Activated CD4-positive, CD25-positive, alpha-beta regulatory T cell (primary cell): ENCODE measurements at places on chromosomes 12 and 14.

DNA sequence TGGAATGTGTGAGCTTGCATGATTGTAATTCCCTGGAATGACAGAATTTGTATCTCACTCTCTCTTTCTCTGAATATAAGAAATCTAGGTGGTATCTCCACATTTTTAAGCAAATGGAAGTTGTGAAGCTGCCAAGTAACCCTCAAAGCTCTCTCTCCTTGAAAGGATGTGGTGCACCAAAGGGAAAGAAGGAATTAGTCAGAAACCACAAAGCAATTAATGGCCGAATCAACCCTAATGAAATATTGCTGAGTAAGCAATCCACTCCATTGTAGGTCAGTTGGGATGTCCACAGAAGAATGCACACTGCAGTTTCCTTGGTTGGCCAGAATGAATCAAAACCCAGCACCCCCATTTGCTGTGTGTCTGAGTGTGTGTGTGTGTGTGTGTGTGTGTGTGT is 153.5 kb downstream of the KCNA5 start:
- no peak for DNase-seq

DNA sequence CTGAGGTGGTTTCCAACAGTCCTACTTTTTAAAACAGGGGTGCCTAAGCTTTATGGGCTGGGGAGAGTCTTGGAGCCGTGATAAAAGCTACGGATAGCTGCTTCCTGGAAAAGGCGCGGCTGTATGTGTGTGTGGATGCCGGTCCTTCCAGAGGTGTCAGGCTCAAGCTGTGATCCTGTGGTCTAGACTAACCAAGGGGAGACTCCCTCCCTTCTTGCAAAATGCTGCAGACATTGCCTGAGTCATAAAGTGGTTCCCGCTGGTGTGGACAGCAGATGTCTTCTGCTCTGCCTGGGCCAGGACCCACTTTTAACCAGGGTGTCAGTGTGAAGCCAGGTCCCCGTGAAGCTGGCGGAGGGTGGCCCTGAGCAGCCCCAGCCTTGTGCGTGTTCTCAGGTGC is 37.8 kb downstream of the CCDC92 start:
- DNase-seq, result no peak

DNA sequence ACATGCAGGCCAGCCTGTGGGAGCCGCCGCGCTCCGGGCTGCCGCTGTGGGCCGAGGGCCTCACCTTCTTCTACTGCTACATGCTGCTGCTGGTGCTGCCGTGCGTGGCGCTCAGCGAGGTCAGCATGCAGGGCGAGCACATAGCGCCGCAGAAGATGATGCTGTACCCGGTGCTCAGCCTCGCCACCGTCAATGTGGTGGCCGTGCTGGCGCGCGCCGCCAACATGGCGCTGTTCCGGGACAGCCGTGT is 2.9 kb downstream of the TMEM121 start:
- no peak for DNase-seq

DNA sequence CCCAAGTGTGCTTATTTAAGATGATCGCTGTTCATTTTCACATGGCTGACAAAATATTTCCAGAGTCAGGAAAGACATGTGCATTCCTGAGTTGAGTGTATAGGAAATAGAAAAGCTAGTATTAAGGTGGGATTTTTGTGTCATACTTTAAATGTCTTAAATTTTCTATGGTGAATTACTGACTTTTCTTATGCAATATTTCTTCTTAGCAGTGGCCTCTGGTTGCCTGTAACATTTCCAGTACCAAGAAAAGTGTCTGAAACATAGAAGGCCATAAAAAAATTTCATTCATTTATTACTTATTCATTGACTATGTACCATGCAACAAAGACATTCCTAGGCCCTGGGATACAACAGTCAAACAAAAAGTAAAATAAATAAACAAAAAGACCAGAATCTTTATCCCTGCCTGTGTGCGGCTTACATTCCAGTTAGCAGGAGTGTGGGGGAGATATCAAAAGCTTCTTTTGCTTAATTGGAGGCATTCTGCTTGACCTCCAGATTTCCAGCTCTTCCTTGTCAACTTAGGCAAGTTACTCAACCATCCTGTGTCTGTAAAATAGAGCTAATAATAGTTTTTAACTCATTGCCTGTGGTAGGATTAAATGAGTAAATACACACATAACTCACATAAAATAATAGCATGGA is 216.3 kb upstream of the FLRT2 start:
- DNase-seq, result no peak

GRCh38 chr12:121300083-121300819 is 3.7 kb upstream of the CAMKK2 start:
- no peak for DNase-seq

GRCh38 chr12:6158749-6159148 is 34.3 kb upstream of the VWF start:
- DNase-seq, result no peak

- no peak for DNase-seq
These were observed 568.5 kb downstream of the AACS start for GRCh38 chr12:125633686-125634085.

GRCh38 chr14:68658943-68659931 is 133.6 kb downstream of the ZFP36L1 start:
- DNase-seq, result no peak

- no peak for DNase-seq
These were observed 222.6 kb downstream of the ADAMTS20 start for GRCh38 chr12:43329375-43329774.

DNA sequence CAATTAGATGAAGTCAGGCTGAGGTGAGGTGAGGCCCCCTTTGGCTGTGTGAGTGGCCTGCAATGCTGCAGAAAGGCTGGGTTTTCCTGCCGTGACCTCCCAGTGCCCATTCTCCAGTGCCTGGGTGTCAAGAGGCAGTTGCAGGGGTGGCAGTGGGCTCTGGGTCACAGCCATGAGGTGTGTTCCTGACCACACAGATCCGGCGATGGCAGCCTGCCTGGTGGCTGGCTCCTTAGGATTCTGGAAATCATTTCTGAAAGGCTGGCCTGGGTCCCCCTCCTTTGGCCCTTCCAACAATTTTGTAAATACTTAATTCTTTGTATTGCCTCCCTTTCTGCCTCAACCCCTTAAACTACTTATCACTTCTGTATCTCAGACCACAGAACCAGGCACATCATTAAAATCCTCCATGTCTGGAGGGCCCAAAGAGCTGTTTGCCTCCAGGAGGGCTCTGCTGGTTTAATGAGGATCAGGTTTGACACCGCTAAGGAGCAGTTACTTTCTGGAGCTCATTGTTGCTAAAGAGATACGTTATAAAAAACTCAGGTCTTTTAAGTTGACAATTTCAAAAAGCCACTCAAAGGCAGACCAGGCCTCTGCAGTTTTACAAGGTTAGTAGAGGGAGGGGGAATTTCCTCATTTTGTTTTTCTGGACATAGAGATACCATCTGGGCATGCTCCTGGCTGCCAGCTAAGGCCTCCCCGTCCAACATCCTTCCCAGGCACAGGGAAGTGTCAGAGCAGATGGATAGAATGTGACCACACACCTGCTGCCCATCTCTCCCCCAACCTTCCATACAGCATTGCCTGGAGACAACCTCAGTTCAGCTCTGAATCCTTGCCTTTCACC is 204.4 kb downstream of the FOXN3 start:
- DNase-seq, result no peak

GRCh38 chr14:50397390-50398188 is 908 bp upstream of the CDKL1 start:
- no peak for DNase-seq

- DNase-seq, result no peak
These were observed 35.2 kb upstream of the KITLG start for GRCh38 chr12:88615490-88615889.

- no peak for DNase-seq
These were observed 94.9 kb upstream of the SLC16A7 start for GRCh38 chr12:59500915-59501314.

GRCh38 chr14:20522332-20522731 is 17.0 kb downstream of the RNASE10 start:
- DNase-seq, result no peak

GRCh38 chr14:93137864-93138263 is 22.1 kb upstream of the ITPK1 start:
- no peak for DNase-seq

- DNase-seq, result no peak
These were observed 19.5 kb downstream of the CKAP4 start for GRCh38 chr12:106228320-106228710.

- DNase-seq, result no peak
These were observed 28.8 kb downstream of the KIF21A start for GRCh38 chr12:39413836-39414771.

GRCh38 chr12:108664338-108665258 is 30.9 kb upstream of the SELPLG start:
- DNase-seq, result peak; percentile 59

- no peak for DNase-seq
These were observed 11.6 kb downstream of the FBXW8 start for GRCh38 chr12:116922194-116922897.

GRCh38 chr14:56150645-56151345 is 32.6 kb downstream of the PELI2 start:
- no peak for DNase-seq

GRCh38 chr12:99413751-99414150 is 233.8 kb upstream of the GARIN6 start:
- DNase-seq, result no peak

- no peak for DNase-seq
These were observed 62.5 kb downstream of the ETNK1 start for GRCh38 chr12:22687361-22688076.

- no peak for DNase-seq
These were observed 4.0 kb downstream of the FOXG1 start for GRCh38 chr14:28770630-28771029.

DNA sequence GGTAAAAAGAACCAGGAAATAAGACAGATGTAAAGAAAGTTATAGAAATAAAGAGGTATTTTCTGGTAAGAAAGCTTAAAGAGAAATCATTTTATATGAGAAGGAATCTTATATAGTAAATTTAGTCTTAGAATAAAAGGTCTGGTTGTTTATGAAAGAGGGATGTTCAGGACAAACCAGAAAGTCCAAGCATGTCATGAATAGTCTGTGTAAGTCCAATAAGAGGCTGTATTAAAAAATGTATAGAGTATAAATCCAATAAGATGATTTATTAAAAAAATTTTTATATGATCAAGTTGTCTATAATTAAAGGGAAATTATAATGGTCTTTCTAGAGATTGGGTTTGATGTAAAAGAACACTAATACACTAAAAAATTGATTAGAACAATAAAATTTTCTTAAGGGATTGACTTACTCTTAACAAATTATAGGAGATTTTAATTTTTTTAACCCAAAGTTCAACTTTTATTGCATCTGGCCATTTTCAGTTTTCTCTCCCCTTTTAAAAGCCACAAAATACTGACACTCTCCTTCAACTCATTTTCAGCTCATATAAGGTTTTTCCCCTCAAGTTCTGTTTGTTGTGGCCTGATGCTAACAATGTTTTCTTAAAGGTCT is 35.1 kb downstream of the ST8SIA1 start:
- DNase-seq, result no peak

DNA sequence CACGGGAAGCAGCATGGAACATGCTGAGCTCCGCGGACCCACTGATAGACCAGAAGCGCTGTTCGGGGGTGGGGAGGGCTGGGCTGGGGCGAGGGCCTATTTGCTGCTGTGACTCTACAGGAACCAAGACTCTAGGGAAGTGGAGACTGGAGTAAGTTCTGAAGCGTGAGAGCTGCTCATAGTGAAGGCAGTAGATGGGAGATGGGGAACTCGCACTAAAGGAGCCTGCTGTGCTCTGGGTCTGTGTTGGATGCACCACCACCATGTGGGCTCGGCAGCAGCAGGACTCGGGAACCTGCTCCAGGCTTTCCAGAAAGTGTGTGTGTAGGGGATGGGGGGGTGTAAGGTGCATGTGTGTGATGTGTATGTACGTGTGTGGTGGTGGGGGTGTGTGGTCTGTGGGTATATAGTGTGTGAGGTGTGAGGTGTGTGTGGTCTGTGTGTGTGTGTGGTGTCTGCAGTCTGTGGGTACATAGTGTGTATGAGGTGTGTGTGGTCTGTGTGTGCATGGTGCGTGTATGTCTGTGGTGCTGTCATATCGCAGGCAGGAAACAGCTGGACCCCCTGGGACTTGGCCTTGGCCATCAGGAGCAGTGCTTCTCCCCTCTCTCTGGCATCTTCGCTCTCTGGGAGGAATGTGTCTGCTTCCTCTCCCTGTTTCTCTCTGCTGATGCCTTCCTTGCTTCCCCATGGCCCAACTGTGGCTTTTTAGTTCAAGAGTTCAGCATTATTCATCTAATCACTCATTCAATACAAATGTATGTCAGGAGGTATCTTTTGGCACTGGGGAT is 378.9 kb downstream of the FUT8 start:
- DNase-seq, result no peak

- DNase-seq, result no peak
These were observed 152.8 kb downstream of the SMOC1 start for GRCh38 chr14:70032016-70032415.

DNA sequence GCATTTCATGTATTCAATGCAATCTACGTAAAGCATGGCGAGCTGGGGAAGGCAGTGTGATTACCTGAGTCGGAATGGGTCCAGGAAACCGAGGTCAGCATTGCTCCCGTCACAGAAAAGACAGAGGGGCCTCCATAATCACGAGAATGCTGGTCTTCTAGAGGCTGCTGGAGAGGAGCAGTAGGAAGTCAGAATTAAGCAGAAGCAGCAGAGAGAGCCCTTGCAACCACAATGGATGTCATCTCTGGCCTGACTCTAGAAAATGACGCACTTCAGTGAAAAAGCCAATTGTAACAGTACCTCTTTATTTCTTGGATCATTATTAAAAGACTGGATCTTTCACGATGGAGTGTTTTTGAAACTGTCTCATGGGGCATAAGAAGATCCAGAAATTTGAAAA is 69.5 kb upstream of the FOXN3 start:
- DNase-seq, result no peak

DNA sequence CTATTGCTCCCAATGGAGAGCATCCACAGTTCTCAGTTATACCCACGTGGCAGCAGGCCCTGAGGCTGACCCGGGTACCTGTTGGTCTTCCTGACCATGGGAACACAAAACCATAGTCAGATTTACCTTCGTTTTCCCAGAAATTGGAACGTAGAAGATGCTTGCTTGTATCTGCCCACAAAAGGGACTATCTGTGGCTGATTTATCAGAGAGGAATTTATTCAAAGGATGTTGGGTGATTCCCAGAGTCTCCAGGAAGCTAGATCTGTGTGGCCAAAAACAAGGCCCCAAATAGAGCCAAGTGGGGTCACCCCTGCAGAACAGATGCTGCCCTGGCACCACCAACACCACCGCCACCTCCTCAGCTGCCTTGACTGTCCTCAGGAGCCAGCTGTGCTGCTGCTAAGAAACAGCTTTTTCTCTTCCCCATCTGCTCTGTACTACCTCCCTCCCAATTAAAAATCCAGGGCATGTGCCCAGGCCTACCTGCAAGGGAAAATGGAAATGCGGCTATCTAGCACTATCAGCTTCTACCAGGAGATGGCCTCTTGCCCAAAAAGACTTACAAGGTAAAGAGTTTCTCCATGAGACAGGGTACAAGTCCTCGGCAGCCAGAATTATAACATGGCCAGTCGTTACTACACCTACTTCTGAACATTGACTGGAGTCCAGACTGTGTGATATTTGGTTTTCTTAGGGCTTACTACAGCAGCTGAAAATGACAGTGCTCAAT is 128.6 kb upstream of the PLEKHG7 start:
- no peak for DNase-seq

GRCh38 chr14:50790589-50790988 is 40.4 kb downstream of the NIN start:
- DNase-seq, result no peak
